NCI-H510A (cell line): ENCODE measurements at places on chromosomes 2 and 18.

DNA sequence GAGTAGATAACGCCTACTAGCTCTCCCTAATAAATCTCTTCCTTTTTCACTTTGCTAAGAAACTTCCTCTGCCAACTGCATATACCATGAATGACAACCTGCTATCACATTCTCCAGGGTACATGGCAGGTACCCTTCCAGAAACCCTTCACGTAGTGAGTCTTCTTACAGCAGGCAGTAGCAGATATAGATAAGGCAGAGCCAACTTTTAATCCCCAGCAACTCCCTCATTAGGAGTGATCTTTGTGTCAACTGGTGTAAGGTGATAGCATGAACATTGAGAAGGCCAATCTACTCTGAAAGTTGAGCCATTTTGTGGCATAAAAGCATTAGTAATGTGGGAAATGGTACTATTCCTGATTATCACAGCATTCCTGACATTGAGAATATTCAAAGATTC lies 5.7 kb upstream of the STK17B start:
- no peak for DNase-seq

- no peak for DNase-seq
Observed at GRCh38 chr2:11411768-11412448, 54.1 kb downstream of the E2F6 start.

- DNase-seq, result no peak
Observed at GRCh38 chr2:227106845-227107759, 56.9 kb downstream of the COL4A4 start.

GRCh38 chr2:33528441-33528950 lies 52.0 kb downstream of the RASGRP3 start:
- DNase-seq, result no peak

- DNase-seq, result no peak
Observed at GRCh38 chr2:231415029-231415428, 19.5 kb downstream of the B3GNT7 start.

DNA sequence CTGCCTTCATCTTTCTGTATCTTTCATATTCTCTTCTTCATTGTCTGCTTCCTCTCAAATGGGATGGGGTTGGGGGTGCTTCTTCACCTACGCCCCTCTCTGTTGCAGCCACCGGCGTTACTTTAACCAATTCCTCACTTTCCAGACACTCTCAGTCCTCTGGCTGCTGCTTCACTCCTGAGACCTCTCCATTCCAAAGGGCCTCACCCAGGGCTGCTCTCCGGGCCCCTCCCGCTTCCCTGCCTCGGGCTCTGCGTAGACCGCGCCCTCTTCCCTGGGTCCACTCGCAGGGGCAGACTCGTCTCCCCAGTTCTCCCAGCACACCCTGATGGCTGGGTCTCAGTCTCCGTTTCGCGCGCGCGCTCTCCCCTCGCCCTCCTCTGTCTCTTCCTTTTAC lies 926 bp downstream of the SERPINB8 start:
- DNase-seq, result peak; percentile 78

GRCh38 chr2:172305066-172305465 lies 122.3 kb upstream of the ITGA6 start:
- no peak for DNase-seq

GRCh38 chr2:219362524-219363164 lies 25.1 kb downstream of the DNPEP start:
- no peak for DNase-seq

DNA sequence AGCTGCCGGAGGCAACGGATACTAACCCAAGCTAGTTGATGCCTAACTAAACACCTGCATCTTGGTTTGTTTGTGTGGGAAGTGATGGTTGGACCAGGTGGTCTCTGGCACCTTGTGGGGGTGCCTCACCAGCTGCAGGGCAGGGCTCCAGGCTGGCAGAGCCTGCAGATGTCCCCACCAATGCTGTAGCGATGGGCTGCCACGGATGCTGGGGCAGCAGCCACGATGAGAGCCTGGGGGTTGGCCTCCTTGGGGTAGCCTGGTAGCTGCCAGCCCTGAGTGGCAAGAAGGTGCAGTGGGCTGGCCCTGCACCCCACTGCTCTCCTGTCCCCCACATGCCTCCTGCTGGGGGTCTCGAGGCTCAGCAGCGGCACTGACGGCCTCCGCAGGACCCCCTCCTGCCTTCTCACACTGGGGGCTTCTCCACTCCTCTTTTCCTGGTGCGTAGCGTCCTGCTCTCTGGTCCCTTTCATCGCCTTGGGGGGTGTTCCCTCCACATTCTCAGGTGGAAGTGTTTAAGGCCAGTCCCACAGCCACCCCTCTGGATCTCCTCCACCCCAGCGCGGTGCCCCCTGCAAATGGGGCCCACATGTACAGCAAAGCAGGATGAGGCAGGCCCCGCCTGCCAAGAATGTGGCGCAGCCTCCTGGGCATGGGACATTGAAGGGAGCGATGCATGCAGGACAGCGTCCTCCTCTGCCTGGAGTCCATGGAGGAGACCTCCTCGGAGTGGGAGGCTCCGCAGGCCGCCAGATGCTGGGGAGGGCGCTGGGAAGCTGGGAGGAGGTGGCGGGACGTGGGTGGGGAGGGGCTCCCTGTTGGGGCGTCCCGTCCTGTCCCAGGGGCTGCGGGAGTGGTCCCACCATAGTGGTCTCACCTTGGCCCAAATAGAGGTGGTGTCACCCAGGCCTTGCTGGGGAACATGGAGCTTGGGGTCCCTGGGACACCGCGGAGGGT lies 173.1 kb downstream of the ASB1 start:
- no peak for DNase-seq

GRCh38 chr2:234994438-234995321 lies 42.9 kb downstream of the SH3BP4 start:
- DNase-seq, result no peak

DNA sequence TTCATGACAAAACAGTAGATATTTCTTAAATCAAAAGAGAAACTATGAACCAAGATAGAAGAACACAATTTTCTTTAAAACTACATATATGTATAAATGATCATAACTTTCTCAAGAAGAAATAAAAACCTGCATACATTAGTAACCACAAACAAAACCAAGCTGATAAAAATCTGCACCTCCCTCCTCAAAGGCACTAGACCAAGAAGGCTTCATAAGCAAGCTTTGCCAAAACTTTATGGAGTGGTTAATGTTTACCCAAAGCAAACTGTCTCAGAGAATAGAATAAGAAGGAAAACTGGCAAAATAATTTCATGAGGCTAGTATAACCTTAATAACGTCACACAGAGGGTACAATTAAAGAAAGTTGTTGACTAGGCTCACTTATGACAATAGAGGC lies 138.3 kb downstream of the ZBTB7C start:
- DNase-seq, result no peak

- no peak for DNase-seq
Observed at GRCh38 chr2:126774761-126775160, 118.8 kb downstream of the GYPC start.

GRCh38 chr2:201971531-201972228 lies 62.0 kb upstream of the FZD7 start:
- DNase-seq, result no peak

GRCh38 chr2:101205521-101206479 lies 46.9 kb upstream of the CNOT11 start:
- peak; percentile 30 for DNase-seq

GRCh38 chr18:9996094-9996493 lies 82.3 kb downstream of the VAPA start:
- DNase-seq, result no peak

- no peak for DNase-seq
Observed at GRCh38 chr2:109998-110397, 63.7 kb upstream of the FAM110C start.

DNA sequence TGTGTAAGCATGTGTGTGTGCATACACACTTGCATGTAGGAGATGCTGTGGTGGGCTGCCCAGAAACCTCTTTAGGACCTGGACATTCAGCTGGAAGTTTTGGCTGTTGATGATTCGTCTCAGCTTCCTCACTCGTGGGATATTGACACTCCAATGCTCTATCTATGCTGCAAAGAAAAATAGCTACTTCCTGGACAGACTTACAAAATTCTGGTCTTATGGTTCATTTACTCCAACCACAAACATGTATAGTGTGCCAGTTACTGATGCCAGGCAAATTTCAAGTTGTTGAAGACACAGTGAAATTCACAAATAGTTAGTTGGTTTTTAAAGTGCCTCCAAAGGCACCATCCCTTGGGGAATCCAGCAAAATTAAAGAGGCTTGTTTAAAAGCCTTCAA lies 882.6 kb downstream of the CPS1 start:
- no peak for DNase-seq

DNA sequence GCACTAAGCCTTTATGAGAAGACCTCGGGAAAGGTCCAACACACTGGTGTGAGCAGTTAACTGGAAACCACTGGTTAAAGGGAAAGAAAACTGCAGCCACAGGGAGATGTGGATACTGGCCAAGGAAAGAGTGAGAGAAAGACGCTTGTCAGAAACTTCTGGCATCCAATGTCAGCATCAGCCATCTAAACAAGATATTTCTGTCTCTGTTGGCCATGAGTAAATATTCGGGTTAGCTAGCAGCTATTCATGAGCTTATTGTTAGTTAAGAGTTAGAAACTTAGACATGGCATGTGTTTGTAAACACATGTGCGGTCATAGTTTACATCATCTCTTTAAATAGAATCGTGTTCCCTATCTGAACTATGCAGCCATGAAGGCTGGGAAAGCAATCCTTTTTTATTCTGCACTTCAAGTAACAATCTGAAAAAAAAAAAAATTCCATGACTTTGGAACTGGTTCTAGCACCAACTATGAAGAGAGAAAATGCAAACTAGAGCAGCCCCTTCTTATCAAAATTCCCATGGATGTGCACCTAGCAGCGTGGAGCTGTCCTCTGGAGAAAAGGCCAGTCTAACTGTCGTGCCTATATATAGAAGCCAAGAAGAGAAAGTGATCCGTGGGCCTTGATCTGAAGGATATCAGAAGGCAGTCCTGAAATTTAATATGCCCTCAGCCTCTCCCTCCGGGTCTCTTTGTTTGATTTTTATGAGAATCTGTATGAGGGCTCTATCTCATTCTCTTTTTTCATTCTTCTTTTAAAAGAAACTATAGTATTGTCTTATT lies 84.0 kb upstream of the RFX8 start:
- DNase-seq, result no peak

- DNase-seq, result no peak
Observed at GRCh38 chr2:48220501-48220900, 309.5 kb upstream of the STON1 start.

DNA sequence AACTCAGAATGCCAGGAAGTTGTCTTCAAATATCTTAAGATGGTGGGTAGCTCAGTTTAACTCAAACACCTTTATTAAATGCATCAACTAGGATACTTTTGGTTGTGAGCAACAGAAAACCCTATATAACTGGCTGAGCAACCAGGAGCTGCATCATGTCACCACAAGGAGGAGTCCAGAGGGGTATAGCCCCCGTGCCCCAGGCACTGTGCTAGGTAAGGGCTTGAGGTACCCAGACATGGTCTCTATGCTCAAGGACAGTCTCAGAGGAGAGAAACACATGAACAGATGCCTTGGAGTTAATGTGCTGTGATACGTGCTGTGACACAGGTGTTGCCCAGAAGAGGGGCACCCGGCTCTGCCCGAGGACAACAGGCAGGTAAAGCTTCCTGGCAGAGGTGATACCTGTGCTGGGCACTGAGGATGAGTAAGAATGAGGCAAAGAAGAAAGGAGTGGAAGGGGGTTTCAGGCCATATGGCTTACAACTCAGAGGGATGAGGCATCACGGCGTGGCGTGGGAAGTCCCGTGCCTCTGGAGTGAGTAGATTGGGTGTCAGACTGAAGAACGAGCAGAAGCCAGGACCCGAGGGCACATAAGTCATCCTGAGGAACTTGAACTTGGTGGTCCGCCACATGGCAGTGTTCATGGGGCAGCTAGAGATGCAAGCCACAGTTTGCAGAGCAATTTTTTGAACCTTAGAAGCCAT lies 32.0 kb upstream of the CAB39 start:
- no peak for DNase-seq

DNA sequence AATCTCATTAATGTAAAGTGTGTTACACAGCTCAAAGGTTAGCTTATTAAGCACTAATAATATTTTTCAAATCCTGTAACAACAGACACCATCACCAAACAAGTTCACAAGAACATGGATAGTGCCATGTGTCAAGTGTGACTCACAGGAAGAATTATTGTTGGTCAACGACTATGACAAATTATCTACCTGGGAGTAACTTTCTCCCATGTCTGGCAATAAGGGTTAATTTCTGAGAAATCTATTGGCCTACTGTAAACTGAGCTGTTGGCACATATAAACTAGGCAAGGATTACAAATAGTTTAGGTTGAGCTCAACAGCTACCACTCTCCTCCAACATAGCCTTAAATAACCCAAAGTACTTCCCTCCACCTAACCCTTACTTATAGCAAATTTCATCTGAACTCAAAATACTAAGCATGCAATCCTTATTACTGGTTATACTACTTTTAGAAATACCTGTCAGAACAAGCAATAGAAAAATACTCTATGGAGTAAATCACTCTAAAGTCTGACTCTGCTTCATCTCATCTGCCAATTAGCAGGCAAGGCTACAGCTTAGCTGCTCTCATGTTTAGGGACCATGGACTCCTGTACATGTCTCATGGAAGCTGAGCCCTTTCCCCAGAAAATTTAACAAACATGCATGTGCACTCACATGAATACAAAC lies 223.0 kb downstream of the NBAS start:
- no peak for DNase-seq

- DNase-seq, result no peak
Observed at GRCh38 chr2:231514951-231515297, 15.3 kb downstream of the NMUR1 start.

GRCh38 chr2:222057347-222058073 lies 241.3 kb downstream of the PAX3 start:
- no peak for DNase-seq

DNA sequence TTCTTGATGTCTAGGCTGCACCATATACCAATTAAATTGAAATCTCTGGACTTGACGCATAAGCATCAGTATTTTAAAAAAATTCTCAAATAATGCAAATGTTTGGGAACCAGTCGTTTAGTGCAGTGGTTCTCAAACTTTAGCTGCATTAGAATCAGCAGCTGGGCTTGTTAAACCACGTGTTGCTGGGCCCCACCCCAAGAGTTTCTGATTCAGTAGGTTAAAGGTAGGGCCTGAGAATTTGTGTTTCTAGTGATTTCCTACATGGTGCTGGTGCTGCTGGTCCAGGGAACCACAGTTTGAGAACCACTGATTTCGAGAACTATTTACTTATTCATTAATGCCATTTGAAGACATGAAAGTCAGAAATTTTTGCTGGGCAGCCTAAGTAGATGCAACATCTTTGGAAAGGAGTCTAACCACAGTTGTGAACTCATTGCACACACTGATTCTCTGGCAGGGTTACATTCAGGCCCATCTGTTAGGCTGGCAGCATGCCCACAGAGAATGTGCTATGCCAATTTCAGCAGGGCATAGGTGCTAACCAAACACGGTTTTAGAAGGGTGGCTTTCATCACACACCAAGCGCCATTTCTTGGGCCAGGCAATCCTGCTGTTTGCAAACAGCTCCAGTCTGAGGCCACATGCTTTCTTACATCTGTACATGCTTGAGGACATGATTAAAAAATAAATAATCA lies 26.4 kb upstream of the ATP5MC3 start:
- DNase-seq, result no peak

GRCh38 chr18:57696271-57696670 lies 74.6 kb upstream of the NARS1 start:
- no peak for DNase-seq

DNA sequence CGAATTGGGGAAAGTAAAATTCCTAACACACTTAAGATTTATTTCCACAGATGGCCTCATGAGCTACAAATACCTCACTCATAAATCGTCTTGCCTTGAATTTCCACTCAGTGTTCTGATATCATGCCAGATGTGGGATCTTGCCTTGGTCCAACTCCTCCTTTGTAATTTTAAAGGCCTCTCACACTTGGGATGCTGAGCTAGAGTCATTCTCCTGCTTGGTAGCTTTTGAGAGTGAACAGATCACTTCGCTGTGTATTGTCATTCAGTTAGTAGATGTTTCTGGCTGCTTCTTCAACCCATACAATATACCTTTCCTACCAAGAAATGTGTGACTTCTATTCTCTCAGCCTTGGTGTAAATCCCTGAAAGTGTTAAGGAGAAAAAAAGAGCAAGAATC lies 309.2 kb downstream of the NRXN1 start:
- no peak for DNase-seq
